ENCODE measurements at places on chromosomes 12 and 14.
A peak's percentile ranks its signal among the peaks of the same experiment; 100 is the strongest.

- DNase-seq, result no peak
Measured at GRCh38 chr12:9163392-9163791, 44.8 kb downstream of the PZP start.

- no peak for DNase-seq
Measured at GRCh38 chr12:53048780-53049401, 974 bp upstream of the TNS2 start.

DNA sequence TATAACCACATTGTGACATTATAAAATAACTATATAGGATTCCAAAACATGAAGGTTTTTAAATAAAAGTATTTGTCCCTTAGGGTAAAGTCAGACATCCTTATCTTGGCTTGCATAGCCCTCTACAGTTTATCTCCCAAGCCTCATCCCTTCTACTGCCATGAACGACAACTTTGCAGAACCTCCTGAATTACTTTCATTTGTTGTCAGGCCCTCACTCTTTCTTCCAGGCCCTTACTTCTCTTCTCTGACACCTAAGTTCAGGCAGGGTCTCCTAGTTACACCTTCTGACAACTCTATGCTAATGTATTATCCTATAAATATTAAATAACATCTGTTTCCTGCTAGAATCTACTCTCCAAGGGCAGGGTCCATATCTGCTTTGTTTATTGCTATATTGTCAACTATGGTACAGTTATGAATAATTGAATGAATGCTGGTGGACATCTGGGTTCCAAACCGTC lies 115.7 kb upstream of the MDM1 start:
- no peak for DNase-seq

DNA sequence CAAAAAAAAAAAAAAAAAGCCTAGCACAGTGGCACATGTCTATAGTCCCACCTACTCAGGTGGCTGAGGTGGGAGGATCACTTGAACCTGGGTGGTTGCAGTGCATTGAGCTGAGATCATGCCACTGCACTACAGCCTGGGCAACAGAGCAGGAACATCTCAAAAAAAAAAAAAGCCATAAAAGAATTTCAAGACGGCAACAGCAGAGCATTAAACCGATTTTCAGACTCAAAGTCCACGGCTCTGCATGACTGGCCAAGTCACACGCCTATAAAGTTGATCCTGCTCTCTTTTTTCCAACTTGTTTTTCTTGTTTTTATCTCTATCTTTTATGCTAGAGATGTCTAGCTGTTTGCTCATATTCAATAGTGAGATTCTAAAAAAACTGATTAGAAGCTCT lies 45.3 kb downstream of the FBXO34 start:
- no peak for DNase-seq

GRCh38 chr12:108712925-108713203 lies 18.5 kb downstream of the CORO1C start:
- no peak for DNase-seq

GRCh38 chr14:105041841-105042765 lies 21.2 kb upstream of the CDCA4 start:
- no peak for DNase-seq

DNA sequence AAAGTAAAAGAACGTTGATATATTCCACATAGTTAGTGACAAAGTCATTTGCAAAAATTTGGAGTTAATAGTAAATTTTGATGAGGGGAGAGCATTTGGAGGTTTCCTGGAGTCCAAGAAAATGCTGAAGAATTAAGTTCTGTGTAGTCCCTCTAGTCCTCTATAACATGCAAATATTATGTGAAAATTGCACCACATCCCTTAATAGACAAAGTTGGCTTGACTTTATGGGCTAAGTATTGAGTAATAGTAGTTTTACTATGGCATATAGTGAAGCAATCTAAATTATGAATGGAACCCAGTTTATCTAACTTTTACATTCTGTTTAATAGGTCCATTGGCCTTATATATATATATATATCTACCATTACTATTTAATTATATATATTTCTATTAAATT lies 66.4 kb upstream of the DCN start:
- DNase-seq, result no peak

DNA sequence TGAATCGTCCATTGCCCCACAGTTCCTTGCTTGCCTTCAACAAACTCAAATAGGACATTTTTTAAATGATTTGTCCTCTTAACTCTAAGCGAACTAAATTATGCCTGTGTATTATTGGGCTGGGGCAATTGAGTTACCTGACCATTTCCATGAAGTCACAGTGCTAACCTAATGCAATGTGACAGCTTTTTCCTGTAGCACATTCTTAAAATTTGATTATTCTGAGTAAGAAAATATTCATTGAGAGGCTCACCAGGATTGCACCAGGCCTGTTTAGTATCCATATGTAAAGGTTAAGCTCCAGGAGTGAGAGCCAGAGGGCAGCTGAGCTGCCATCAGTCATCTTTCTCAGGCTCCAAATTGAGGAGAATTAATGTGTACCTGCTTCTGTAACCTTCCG lies 90.9 kb downstream of the GPR65 start:
- no peak for DNase-seq

- no peak for DNase-seq
Measured at GRCh38 chr12:122866379-122866778, 29.5 kb downstream of the VPS37B start.

DNA sequence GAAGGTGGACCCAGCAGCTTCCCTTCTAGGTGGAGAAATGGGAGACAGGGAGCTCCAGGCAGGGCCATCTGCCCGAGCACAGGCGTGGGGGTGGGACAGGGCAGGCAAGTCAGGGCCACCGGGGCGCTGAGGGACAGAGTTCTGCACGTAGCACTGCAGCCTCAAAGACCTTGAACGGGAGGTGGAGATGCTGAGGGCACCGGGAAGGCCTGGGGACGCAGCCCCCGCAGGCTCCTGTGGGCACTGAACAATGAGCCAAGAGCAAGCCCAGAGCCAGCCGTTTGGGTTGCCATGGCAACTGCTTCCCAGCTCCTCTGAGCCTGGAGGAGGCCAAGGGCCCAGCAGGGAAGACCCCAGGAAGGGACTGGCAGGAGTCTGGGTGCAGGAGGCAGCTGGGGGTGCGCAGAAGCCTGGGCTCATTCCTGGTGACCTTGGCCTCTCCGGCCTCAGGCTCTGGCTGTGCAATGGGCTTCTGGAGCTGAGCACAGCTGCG lies 3.4 kb downstream of the LBHD2 start:
- DNase-seq, result no peak

DNA sequence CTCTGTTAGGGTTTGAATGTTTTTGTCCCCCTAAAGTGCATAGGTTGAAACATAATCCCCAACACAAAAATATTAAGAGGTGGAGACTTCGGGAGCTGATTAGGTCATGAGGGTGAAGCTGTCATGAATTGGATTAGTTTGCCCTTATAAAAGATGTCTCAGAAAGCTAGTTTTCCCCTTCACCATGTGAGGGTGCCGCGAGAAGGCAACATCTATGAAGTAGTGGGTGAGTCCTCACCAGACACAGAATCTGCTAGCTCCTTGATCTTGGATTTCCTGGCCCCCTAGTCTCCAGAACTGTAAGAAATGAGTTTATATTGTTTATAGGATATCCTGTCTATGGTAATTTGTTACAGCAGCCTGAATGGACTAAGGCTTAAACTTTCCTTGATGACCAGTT lies 301.5 kb upstream of the ATP2B1 start:
- DNase-seq, result no peak

- no peak for DNase-seq
Measured at GRCh38 chr12:104953323-104953722, 4.8 kb downstream of the SLC41A2 start.

GRCh38 chr14:34087571-34087970 lies 136.7 kb upstream of the EGLN3 start:
- no peak for DNase-seq

DNA sequence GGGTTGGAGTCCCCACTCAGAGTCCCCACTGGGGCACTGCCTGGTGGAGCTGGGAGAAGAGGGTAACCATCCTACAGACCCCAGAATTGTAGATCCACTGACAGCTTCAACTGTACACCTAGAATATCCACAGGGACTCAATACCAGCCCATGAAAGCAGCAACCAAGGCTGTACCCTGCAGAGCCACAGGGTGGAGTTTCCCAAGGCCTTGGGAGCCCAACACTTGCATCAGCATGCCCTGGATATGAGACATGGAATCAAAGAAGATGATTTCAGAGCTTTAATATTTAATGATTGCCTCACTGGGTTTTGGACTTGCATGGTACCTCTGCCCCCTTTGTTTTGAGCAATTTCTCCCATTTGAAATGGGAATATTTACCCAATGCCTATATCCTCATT lies 80.4 kb downstream of the RASSF9 start:
- DNase-seq, result no peak

DNA sequence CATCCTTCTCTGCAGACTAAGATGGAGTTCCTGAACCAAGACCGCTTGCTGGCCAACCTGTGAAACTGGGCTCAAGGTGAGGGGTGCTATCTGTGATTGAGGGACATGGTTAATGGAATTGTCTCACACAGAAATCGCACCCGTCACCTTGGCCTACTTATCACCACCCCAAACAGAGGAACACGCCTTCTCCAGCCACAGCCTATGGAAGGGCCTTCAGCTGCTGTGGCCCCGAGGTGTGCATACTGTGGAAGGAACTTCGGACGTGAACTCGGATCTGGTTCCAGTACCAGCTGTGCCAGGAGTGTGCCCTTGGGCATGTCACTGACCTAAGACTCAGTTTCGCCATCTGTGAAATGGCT lies 44.4 kb downstream of the EVL start:
- no peak for DNase-seq

- peak; percentile 35 for DNase-seq
Measured at GRCh38 chr12:6463216-6463615, 7.3 kb downstream of the VAMP1 start.

DNA sequence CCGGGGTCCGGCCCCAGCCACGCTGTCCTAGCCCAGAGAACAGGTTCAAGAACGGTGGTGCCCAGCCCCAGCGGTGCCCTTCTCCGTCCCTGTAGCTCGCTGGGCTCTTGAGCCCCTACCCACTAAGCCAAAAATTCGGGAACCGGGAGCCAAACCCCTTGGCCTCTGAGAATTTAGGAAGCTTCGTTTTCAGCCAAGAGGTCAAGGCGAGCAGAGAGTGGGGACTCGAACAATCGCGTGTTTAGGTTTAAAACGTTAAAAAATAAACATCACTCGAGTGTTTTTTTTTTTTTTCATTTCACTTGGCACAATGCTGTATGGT lies 6.2 kb downstream of the SIX1 start:
- DNase-seq, result no peak

- no peak for DNase-seq
Measured at GRCh38 chr12:91993287-91994017, 152.2 kb downstream of the BTG1 start.

GRCh38 chr12:98238515-98239130 lies 276.8 kb upstream of the TMPO start:
- DNase-seq, result no peak

DNA sequence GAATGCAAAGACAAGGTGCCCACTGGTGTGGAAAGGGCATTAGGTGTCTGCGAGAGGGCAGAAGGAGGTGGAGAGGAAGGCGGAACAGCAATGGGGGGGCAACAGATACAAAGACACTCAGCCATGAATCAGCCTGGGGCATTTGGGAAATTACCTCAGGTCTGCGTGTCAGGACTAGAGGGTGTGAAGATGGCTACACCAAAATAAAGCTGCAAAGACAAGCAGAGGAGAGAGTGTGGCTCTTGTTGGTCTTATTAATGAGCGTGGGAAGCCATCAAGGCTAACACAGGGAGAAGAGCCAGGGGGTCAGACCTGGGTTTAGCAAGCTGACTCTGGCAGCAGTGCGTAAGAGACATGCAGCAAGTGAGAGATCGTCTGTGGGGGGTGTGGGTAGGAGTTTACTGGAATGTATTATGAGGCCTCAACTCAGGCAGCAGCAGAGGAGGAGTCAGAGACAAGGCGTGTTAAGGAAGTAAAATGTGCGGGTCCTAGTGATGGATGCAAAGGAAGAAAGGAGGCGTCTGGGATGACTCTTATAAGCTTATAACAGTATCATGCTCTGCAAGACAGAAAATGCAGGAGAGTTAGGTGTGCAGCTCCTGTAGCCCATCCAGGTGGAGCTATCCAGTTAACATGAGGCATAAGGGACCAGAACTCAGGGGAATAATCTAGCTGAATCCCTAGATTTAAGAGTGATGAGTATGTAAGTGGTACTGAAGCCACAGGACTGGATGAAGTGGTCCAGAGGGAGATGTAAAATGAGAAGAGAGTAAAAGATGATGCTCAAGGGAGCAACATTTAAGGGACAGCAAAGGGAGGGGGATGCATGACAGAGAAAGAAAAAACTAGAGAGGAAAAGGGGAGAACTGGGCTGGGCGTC lies 50.4 kb downstream of the KCNK10 start:
- no peak for DNase-seq

GRCh38 chr12:97461553-97461952 lies 1.1 kb upstream of the RMST start:
- DNase-seq, result no peak

DNA sequence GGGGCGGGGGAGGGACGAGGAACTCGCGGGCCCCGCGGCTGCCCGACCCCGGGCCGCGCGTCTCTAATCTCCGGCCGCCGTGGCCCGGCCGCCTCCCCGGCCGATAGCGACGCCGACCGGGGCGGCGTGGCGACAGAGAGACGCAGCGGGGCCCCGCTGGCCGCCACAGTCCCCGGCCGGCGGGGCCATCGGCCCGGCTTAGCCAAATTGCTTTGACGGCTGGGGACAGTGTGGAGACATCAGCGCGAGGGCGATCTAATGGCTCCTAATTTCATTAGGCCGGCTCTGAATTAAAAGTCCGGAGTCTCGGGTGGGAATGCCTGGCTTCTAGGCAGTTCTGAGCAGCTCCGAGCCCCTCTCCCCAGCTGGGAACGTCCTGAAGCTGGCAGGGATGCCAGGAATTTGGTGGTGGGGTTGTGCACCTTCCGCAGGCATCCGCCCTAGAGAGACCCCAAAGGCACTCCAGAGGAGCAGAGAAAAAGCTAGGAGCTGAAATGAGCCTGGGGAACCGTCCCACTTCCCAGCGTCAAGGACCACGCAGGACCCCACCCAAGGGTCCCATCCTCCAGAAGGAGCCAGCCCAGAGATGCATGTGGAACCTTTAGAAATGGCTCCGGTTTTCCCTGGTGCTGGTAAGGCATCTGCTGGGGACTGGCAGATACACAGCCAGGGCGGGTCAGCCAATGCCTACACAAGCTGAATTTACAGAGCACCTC lies 9.6 kb downstream of the TBX5 start:
- no peak for DNase-seq

- DNase-seq, result no peak
Measured at GRCh38 chr14:91256661-91257060, 12.2 kb upstream of the GPR68 start.

DNA sequence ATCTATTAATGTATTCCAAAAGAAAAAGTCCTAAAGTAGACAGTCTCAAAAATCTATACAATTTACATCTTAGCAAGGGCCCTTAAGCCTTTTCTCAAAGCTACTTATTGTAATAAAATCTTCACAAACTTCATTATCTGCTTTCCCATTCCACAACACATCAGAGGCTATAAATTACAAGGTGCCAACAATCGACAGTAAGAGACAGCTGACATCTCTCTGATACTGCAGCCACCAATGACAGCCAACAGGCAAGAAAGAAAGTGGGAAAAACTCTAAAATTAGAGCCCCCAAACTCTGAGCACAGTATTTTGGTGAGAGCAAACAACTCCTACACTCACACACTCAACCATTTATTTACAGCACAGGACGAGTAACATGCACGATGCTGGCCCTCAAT lies 2.2 kb downstream of the ANGEL1 start:
- no peak for DNase-seq

Data from activated CD4-positive, alpha-beta T cell treated with anti-CD3 and anti-CD28 coated beads, Interleukin-2, amount 50 U/mL, for 1 hour (primary cell).